ENCODE measurements at places on chromosomes 16 and 17.

- DNase-seq = no peak
Measured at GRCh38 chr17:67511012-67511411, 133.9 kb downstream of the PITPNC1 start.

DNA sequence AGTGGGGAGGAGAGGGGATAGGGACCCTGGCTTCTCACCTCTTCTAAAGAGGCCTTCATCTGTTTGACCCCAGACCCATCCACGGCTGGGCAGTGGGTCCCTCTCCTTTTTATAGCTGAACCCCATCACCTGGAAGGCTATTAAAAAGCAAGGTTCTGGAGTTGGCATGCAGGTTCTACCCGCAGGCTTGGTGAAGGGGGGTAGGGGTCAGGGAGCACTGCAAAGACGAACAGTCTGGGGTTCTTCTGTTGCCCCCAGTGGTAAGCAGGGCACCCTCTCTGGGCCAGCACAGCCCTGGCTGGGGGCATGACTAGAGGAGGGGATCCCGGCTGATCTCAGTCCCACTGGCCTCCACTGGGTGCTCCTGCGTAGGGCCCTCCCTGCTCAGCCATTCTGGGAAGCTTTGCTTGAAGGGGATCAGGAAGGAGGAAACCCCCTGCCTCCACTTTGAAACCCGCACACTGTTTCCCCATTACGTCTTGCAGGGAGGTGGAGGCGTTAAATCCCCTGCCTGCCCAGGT lies 13.6 kb downstream of the CMIP start:
- no peak for DNase-seq

GRCh38 chr17:36993227-36993626 lies 44.5 kb downstream of the AATF start:
- DNase-seq = no peak

GRCh38 chr17:30352240-30352814 lies 18.5 kb upstream of the TMIGD1 start:
- no peak for DNase-seq

DNA sequence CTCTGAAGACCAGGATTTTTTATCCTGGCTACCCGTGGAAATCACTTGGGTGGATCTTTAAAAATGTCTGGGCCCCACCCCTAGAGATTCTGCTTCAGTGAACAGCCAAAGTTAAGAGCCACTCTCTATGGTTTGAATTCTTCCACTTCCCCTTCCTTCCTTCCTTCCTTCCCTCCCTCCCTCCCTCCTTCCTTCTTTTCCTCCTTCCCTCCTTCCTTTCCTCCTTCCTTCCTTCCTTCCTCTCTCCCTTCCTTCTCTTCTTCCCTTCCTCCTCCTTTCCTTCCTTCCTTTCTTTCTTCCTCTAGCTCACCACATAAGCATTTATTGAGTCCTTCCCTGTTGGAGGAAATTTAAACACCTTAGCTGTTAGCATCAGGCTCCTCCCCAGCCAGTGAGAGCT lies 203.6 kb downstream of the KATNIP start:
- no peak for DNase-seq

DNA sequence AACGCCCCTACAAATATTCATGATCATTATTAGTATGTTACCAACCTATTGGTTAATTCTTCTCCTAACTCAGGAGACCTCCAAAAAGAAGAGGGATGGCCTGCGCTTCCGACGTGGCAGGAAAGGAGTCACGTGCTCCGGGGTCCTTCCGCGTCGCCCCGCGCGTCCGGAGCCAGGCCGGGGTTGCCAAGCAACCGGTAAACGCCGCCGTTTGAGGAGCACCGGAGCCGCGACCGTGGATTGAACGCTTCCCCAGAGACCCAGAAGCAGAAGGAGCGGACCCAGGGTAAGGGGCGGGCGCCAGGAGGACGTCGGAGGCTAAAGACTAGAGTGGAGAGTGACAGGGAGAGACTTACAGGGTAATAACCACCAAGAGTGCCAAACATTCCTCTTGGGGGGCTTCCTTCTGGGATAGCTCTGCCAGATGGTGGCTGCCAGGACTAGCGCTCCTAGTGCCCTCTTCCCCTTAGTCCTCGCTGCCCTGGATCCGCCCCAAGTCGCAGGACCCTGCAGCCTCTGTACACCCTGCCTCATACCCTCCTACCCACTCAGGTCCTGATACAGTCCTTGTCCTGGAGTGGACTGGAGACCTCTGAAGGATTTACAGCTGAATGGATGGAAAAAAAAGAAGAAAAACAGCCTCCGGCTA lies at the start of gene DNAI2:
TSS of gene DNAI2 (plus strand) at position 175 of the 649 bp plus-strand sequence. CDS start 7,584 bp downstream, outside the sequence.
- no peak for DNase-seq

- no peak for DNase-seq
Measured at GRCh38 chr16:9061358-9061813, 30.1 kb upstream of the HAPSTR1 start.

GRCh38 chr17:56978441-56979090 lies 635 bp downstream of the SCPEP1 start:
- DNase-seq = no peak

- DNase-seq = no peak
Measured at GRCh38 chr17:70405492-70406220, 236.3 kb downstream of the KCNJ2 start.

- DNase-seq = no peak
Measured at GRCh38 chr17:78753316-78754250, 28.5 kb downstream of the CYTH1 start.

- DNase-seq = no peak
Measured at GRCh38 chr16:48559462-48560211, 50.3 kb downstream of the N4BP1 start.

DNA sequence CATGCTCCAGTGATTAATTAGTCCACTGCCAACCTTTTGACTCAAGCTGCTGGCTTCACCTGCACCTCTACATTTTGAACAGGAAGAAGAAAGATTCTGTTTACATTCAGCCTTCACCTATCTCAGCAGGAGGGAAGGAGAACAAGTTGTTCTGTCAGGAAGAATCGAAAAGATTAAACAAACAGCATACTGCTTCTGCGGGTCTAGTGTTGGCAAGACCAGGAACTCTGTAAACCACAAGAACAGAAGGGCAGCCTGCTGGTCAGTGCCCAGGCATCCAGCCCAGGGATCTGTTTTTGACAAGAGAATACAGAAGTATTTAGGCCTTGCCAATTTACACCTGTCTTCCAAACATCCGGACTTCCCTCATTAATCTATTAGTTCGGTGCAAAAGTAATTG lies 189.7 kb downstream of the CHD9NB start:
- no peak for DNase-seq

- no peak for DNase-seq
Measured at GRCh38 chr16:48607056-48607825, 2.7 kb downstream of the N4BP1 start.

GRCh38 chr17:49512296-49513043 lies 17.4 kb downstream of the NGFR start:
- DNase-seq = no peak

DNA sequence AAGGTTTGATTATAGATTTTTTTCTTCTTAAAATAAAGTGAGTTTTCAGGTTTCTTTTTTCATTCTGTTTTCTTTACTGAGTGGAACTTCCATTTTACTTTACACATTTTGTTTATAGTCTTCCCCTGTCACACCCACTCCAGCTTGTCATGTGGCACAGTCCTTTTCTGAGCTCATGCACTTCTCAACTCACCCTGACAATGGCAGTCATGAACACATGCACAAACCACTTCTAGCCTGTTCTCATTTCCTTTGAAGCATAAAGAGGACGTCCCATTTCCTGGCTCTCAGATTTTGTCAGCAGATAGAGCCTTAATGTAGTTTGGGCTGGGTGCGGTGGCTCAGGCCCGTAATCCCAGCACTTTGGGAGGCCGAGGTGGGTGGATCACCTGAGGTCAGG lies 168.0 kb downstream of the AHSP start:
- DNase-seq = no peak

DNA sequence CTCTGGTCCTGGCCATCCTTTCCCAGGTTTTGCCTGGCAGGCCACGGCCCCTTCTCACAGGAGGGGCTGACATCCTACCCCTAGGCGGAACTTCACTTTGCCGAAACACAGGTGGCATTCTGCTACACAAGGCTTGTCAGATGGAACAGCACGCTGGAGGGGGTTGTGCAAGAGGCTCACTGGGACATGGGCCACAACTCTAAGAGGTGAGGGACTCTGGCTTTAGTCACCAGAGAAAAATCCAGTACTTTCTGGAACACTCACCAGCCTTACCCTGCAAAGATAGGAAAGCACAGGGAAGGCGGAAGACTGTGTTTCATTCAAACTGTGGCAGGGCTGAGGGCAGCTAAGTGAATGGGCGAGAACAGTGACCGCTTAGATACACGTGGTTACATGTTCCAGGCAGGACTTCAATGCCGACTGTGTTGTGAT lies 18.3 kb downstream of the CDC42EP4 start:
- no peak for DNase-seq

DNA sequence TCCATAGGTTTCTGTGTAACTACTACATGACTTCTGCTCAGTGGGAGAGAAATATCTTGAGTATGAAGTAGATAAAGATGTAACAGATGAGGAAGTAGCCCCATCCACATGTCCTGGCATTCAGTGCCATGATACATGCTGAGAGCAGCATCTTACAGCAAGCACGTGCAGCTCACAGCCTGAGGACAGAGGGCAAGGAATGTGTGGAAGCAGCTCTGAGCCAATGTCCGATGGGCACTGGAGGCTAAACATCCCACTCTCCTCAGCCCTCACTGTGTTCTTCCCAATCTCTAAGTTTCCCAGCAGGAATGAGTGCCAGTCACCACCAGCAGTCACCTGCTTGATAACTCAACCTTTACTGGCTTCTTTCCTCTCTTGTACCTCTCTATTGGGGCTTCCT lies 40.4 kb downstream of the CFDP1 start:
- no peak for DNase-seq

DNA sequence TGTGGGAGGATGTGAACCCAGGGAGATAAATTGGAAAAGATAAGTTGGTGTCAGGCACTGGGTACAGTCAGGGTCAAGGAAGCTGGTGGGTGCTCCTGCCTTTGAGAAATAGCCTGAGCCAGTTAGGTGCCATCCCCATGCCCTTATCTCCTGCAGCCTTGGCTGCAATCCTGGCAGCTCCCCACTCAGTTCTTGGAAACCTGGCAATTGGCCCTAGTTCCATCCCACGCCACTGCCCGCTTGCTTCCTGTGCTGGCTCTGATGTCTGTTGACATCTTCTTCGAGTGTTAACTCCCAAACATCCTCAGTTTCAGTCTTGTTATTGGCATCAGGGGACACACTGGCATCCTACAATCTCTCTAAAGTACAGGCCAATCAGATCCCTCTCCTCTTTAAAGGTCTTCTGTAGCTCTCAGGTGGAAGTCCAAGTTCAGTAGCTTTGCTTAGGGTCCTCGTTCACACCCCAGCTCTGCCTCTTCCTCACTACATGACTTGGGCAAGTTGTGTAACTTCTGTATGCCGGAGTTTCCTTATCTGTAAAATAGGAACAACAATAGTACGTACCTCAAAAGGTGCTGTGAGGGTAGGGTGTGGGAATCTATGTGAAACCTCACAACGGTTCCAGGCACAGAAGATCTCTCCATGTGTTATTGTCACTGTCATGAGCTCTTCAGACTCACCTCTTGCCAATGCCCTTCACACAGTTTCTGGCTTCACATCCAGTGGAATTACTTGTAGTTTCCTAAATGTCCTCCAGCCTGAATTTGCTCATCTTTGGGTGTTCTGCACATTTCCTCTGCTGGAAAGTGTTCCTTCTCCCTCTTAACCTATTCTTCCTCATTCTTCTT lies 13.5 kb upstream of the PRKAR1A start:
- no peak for DNase-seq

DNA sequence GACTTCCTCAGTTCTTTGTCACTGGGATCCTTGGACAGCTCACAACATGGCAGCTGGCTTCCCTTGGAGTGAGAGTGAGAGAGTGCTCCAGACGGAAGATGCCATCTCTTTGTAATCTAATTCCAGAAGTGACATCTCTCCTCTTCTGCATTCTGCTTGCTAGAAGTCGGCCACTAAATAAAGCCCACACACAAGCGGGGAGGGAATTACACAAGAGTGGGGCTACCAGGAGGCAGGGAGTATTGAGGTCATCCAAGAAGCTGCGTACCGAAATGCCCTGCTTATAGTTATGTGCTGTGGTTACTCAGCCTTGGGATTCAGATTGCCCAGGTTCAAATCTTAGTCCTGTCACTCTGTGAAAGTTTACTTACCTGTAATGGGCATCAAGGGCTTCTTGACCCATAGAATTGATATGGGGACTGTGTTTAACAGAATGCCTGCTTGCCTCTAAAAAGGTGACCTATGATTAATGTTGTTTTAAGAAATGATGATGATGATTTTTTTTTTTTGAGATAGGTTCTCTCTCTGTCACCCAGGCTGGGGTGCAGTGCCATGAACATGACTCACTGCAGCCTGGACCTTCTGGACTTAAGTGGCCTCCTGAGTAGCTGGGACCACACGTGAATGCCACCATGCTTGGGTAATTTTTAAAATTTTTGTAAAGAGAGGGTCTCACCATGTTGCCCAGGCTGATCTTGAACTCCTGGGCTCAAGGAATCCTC lies 120.9 kb upstream of the HS3ST2 start:
- DNase-seq = no peak

DNA sequence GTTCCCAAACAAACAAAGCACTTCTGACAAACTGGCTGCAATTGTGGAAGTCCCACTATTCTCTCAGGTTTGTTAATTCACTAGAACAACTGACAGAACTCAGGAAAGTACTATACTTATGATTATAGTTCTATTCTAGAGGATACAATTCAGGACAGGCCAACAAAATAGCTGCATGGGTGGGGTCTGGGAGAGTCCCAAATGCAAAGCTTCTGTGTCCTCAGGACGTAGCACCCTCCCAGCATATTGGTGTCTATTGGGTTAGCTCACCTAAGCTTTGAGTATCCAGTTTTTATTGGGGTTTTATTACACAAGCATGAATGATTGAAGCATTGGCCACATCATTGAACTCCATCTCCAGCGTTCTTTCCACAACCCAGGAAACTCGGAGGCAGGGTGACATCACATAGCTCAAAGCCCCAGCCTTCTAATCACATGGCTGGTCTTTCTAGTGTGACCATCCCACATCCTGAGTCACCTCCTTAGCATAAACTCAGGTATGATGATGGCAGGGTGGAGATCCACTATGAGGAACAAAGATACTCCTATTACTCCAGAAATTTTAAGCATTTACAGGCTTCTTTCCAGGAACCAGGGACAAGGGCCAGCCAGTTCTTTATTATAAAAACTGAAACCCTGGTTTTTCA lies 43.9 kb upstream of the CCNF start:
- no peak for DNase-seq

- no peak for DNase-seq
Measured at GRCh38 chr17:34178092-34178491, 77.0 kb upstream of the CCL2 start.

- DNase-seq = no peak
Measured at GRCh38 chr16:75502916-75503605, 7.8 kb upstream of the CHST6 start.

- DNase-seq = no peak
Measured at GRCh38 chr16:3049921-3050481, 3.6 kb downstream of the MMP25 start.

DNA sequence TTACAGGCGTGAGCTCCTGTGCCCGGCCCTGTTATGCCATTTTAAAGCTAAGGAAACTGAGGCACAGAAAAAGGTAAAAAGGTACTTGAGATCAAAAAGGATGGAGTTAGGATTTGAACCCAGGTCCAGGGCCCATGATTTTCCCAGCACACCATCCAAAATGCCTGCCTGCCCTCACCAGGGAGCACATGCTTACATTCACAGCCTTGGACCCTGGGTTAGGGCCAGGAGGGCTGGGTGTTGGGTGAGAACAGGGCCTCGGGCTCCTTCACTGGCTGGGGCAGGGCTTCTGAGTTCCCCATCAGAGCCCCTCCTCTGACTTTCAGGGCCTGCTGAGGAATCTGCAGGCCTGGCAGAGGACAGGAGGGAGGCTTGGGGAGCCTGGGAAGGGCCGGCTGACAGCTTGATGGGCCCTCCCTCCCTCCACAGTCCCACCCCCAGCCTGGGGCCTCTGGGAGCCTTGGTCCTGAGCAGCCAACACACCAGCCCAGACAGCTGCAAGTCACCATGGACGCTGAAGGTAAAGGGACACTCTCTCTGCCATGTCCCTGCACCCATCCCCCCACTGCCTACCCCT lies at the start of gene QPRT:
TSS of gene QPRT (plus strand) at position 490 of the 577 bp plus-strand sequence. CDS start at position 508, 18 bp downstream.
- no peak for DNase-seq

Data from stimulated activated CD8-positive, alpha-beta memory T cell treated with anti-CD3 and anti-CD28 coated beads, Interleukin-15, amount 100 ng/mL, for 4 hours (primary cell).